ENCODE measurements at places on chromosomes 12 and 14.

GRCh38 chr12:128823216-128823915 is 392 bp downstream of the SLC15A4 start:
- no peak for DNase-seq

- no peak for DNase-seq
Observed at GRCh38 chr12:4356041-4356327, 23.5 kb downstream of the FGF23 start.

GRCh38 chr12:67741270-67741669 is 92.7 kb downstream of the DYRK2 start:
- no peak for DNase-seq

GRCh38 chr12:3220382-3221321 is 143.5 kb downstream of the TSPAN9 start:
- DNase-seq: no peak

- no peak for DNase-seq
Observed at GRCh38 chr12:80033448-80033847, 65.9 kb upstream of the OTOGL start.

DNA sequence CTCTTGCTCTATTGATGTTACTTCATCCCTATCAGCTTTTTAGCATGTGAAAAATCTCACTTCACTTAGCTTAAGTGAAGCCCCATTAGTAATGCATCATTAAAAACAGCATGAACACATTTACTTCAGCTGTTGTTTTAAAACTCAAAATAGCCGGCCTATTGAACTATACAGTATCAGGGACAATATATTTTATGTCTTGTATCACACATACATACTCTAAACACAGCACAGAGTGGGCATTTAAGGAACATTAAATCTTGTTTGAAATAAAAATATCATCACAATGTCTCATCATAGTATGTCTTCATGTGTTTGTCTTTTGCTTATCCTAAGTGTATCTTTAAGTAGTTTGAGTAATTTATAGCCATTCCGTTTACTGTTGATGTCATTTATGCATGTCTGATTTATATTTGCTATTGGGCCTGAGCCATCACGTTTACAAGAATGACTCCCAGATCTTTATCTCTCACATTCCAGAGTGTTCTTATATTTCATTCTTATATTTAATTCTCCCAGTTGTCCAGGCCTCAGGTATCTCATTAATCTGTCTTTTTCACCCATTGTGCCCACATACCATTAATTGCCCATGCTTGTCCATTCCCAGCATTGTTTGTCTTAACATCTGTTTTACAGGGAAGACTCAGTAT is 57.5 kb downstream of the ARHGAP5 start:
- no peak for DNase-seq

GRCh38 chr12:19058235-19059021 is 71.1 kb upstream of the PLEKHA5 start:
- no peak for DNase-seq

GRCh38 chr14:64663174-64663573 is 41.0 kb upstream of the PLEKHG3 start:
- no peak for DNase-seq

GRCh38 chr14:33842299-33842698 is 108.6 kb downstream of the EGLN3 start:
- DNase-seq: no peak

DNA sequence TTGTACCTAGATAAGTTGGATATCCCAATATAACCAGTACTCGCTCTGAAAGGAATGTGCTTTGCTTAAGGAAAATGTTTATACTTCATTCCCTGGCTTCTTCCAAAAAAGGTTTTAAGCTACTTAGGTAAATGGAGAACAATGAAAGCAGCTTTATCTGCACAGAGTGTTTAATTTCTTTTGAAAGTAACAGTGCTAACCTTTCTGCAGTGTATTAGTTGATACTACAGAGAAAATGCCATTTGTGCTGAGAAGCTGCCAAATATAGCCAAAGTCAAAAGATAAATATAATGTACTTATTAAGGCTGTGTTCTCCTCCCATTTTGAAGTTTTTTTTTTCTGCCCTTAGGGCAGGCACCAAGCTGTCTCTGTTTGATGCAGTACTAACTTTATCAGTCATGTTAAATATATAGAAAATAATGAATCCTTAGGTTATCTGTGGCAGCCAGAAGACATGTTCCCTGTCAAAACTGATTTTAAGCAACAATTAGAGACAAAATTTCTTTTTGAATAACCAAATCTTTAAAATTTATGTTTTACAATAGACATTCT is 145.4 kb upstream of the KITLG start:
- DNase-seq: no peak
